ENCODE measurements at places on chromosomes 7 and 10. TPM values are rescaled to one million over a fixed set of nuclear protein-coding genes. Genes with fewer than 3 reads are reported as not detected.

DNA sequence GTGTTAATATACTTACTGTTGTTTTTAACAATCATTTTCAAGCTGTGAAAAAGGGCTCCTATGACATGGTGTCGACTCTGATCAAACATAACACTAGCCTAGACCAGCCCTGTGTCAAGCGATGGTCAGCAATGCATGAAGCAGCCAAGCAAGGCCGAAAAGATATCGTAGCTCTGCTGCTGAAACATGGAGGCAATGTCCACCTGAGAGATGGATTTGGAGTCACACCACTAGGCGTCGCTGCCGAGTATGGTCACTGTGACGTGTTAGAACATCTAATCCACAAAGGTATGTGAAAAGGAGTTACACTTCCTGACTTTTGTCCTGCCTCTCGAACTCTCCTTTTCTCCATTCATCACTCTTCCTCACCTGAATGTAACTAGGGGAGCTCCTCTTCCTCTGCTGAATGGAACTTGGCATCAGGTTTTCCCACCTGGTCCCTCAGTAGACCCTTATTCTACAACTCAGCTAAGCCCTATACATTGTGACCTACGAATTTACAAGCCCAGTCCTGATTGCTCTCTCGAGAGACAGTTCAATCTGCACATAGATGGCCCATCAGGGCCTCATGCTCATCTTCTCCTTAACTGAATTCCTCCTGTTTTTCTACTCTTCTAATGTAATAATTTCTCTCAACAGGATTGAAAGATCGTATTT, 23.0 kb downstream of the ASB15 start:
- peak; percentile 74 for DNase-seq

GRCh38 chr7:157623556-157623955, 286.8 kb downstream of the DNAJB6 start:
- no peak for DNase-seq

- no peak for DNase-seq
Measured at GRCh38 chr7:10211016-10211415, 762.7 kb upstream of the PHF14 start.

Gene CYP17A1
- not detected for total RNA-seq

GRCh38 chr10:78914502-78915189, 154.1 kb upstream of the ZMIZ1 start:
- DNase-seq = no peak

Gene MAGI2
- 0.10 TPM for total RNA-seq

DNA sequence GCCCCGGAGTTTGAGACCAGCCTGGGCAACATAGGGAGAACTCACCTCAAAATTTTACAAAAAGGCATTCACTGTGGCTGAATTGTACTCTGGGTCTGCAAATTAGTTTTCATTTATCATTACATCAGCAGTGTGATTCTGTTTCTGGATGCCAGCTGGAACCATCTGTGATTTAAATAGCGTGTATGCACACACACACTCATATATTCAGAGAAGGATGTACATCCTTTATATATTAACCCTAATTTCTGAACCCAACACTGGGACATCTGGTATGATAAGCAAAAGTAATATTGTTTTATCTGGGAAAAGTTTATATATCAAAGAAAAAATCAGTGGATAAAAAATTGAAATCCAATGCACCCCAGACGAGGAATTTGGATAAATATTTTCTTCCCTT, 33.8 kb upstream of the LYZL1 start:
- DNase-seq = no peak

- peak; percentile 83 for DNase-seq
Measured at GRCh38 chr7:101856473-101857357, 39.3 kb downstream of the CUX1 start.

Gene PNLIPRP3
- total RNA-seq = not detected

- no peak for DNase-seq
Measured at GRCh38 chr10:89171996-89172395, 35.1 kb downstream of the CH25H start.

Gene SORCS3
- 0.17 TPM for total RNA-seq

DNA sequence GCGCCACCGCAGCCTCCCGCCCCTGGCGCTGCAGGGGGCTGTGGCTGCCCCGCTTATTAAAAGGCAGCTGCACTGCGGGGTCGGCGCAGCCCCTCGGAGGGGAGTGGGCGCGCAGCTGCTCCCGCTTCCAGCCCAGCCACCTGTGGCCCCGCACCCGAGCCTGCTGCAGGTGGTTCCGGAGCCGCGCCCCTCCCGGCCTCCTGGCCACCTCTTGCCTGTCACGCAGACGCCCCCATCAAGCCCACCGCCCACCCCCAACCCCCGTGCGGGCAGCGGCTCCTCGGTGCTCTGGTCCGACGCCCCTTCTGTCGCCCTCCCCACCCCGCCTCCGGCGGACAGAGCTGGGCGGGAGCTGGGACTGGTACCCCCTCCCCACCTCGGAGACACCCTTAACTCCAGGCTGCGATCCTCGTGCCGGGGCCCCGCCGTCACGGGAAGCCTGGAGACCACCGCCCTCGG, 549 bp downstream of the CALY start:
- no peak for DNase-seq
